Activated CD4-positive, alpha-beta T cell treated with anti-CD3 and anti-CD28 coated beads, Interleukin-2, amount 10 ng/mL, durations not matched to agents 24 days and 14 days (primary cell): ENCODE measurements at places on chromosomes 4 and X. TPM values are rescaled to one million over a fixed set of nuclear protein-coding genes. Genes with fewer than 3 reads are reported as not detected.

Gene RAB33A
- total RNA-seq = 20.6 and 21.0 TPM in 2 replicates

Gene NDNF
- total RNA-seq = 0.14 TPM in 1 of 2 replicates, not detected in the other

Gene UGT2B10
- not detected in 2 replicates for total RNA-seq

Gene ADGRG4
- total RNA-seq = not detected in 2 replicates

Gene NKX6-1
- total RNA-seq = not detected in 2 replicates

Gene SPATA4
- total RNA-seq = 0.12 TPM in 1 of 2 replicates, not detected in the other

Gene POF1B
- total RNA-seq = 0.07 TPM in 1 of 2 replicates, not detected in the other

Gene NHS
- 6.8 and 7.3 TPM in 2 replicates for total RNA-seq

Gene GAGE12E
- total RNA-seq = not detected in 2 replicates

Gene DDX53
- not detected in 2 replicates for total RNA-seq

Gene ANXA3
- 1.9 TPM in 2 replicates for total RNA-seq

Gene TMEM192
- total RNA-seq = 10.0 and 11.0 TPM in 2 replicates

Gene FAM53A
- total RNA-seq = 3.5 and 4.0 TPM in 2 replicates

Gene BCORL1
- 8.0 and 9.2 TPM in 2 replicates for total RNA-seq

Gene SH2D1A
- 51.7 and 53.9 TPM in 2 replicates for total RNA-seq

DNA sequence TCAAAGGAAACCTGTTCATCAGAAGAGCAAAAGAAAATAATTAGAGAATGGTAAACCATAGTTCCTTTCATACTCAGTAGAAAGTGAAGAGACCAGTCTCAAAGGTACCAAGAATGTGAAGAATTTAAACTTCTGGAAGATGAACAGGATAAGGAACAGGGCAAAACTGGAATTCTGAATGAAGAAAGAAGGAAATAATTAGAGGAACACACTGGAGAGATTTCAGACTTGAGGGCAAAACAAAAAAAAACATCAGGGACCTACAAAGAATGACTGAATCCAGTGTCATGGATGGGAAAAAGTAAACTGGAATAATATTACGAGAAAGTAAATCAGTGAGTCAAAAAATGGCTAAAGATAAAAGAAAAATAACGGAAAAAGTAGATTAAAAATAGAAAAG is 245.6 kb upstream of the NEIL3 start:
- peaks cover 3% of the 10 kb centered on the region for H3K27me3 ChIP-seq
- H3K36me3 ChIP-seq = no peaks in the 10 kb centered on the region
- no peak overlapping the region for H3K27ac ChIP-seq
- no peaks in the 10 kb centered on the region for H3K4me1 ChIP-seq

GRCh38 chr4:152870606-152871005 is 65.5 kb upstream of the FHDC1 start:
- H3K27me3 ChIP-seq = no peaks in the 10 kb centered on the region
- H3K36me3 ChIP-seq = peaks cover 21% of the 10 kb centered on the region
- H3K4me3 ChIP-seq = no peak overlapping the region
- H3K4me1 ChIP-seq = no peaks in the 10 kb centered on the region

DNA sequence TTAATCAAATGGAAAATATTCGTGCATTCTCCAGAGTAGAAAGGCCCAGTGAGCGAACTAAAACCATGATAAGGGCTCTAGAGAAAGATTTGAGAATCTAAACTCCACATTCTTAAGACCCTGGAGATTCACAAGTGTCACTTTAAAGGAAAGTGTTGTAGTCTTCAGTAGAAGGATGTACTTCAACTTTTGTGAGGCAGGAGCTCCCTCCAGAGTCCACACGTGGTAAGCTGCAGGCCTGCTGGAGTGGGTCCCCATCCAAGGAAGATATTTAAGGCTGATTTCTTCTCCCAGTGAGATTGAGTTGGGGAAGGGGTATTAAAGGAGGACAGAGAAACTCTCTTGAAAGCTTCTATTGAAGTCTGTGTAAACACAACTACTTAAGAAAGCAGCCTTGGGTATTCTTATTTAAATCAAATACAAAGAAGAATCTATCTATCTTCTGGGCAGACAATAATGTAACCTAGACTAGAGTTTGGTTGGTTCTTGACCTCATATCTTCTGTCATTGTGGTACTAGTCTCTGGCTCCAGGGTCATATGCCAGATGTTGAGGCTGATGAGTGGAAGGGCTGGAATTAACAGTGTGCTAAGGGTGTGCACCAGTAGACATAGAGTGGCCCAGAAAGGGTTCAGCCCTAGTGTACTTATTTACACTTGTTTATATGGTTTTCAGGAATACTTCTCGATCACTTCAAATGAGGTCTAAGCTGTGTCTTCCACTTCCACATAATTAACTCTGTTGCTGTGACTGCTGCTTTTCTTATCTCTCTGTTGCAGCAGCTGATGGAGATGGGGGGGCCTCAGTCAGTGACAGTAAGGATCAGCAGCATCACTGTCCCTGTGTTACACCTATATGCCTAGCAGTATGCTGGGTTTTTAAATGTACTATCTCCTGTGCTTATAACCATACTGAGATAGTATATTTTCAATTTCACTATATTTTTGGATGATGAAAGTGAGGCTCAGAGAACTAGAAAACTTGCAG is 76.1 kb downstream of the HMGB2 start:
- H3K27me3 ChIP-seq = no peaks in the 10 kb centered on the region
- H3K4me1 ChIP-seq = peaks cover 5% of the 10 kb centered on the region
- no peak overlapping the region for H3K27ac ChIP-seq
- no peaks in the 10 kb centered on the region for H3K36me3 ChIP-seq
- peak; percentile 87 for DNase-seq

GRCh38 chr4:112127048-112127637 is 18.1 kb upstream of the FAM241A start:
- no peak overlapping the region for H3K27ac ChIP-seq
- peaks cover 31% of the 10 kb centered on the region for H3K27me3 ChIP-seq
- DNase-seq = no peak
- peaks cover 12% of the 10 kb centered on the region for H3K4me1 ChIP-seq
- H3K36me3 ChIP-seq = no peaks in the 10 kb centered on the region

GRCh38 chrX:74178536-74178935 is 125.4 kb upstream of the ZCCHC13 start:
- no peak overlapping the region for H3K27ac ChIP-seq
- no peaks in the 10 kb centered on the region for H3K36me3 ChIP-seq
- H3K27me3 ChIP-seq = no peaks in the 10 kb centered on the region
- no peaks in the 10 kb centered on the region for H3K4me1 ChIP-seq

- H3K4me3 ChIP-seq = no peak overlapping the region
- no peak for DNase-seq
- H3K27ac ChIP-seq = no peak overlapping the region
- no peaks in the 10 kb centered on the region for H3K4me1 ChIP-seq
These were observed 112.6 kb upstream of the FAM9A start for GRCh38 chrX:8913655-8914409.

DNA sequence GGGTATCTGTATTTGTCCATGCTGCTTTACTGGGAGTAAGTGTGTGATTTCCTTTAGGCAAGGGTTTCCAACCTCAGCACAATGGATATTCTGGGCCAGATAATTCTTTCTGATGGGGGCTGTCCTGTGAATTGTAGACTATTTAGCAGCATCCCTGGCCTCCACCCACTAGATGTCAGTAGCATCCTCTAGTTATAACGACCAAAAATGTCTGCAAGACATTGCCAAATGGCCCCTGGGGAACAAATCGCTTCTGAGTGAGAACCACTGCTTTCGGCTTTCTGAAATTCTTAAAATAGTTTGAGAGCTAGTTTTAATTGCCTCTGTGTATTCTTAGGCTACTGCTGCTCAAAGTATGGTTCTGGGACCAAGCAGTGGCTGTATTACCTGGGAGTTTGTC is 81.2 kb upstream of the GPM6B start:
- H3K27me3 ChIP-seq = no peaks in the 10 kb centered on the region
- H3K4me3 ChIP-seq = no peak overlapping the region
- H3K4me1 ChIP-seq = no peaks in the 10 kb centered on the region
- no peaks in the 10 kb centered on the region for H3K36me3 ChIP-seq
- no peak for DNase-seq

DNA sequence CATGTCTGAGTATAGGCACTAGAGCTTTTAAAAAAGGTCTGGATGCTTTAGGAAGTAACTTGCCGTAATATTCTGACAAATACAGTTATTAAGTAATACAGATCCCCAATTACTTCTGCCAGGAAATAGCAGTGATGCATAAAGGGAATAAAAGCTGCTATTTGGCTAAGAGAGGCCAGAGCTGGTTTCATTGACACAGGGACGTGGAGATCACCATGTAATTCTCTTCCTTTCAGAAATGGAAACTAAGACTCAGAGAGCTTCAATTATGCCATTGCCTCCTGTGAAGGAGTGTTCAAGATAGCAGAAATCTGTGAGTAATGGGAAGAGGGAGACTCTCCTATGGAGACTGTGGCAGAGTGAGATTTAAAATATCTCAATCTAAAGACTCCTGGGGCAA is 238.1 kb downstream of the SLITRK2 start:
- H3K27ac ChIP-seq = no peak overlapping the region
- no peak overlapping the region for H3K4me3 ChIP-seq
- DNase-seq = no peak
- H3K27me3 ChIP-seq = no peaks in the 10 kb centered on the region

- peaks cover 35% of the 10 kb centered on the region for H3K4me1 ChIP-seq
- no peaks in the 10 kb centered on the region for H3K27me3 ChIP-seq
- peak overlapping the region; percentile 65 for H3K4me3 ChIP-seq
- H3K36me3 ChIP-seq = no peaks in the 10 kb centered on the region
- H3K27ac ChIP-seq = peak overlapping the region; percentile 77
These were observed 217.6 kb downstream of the SNCA start for GRCh38 chr4:89619206-89619962.

DNA sequence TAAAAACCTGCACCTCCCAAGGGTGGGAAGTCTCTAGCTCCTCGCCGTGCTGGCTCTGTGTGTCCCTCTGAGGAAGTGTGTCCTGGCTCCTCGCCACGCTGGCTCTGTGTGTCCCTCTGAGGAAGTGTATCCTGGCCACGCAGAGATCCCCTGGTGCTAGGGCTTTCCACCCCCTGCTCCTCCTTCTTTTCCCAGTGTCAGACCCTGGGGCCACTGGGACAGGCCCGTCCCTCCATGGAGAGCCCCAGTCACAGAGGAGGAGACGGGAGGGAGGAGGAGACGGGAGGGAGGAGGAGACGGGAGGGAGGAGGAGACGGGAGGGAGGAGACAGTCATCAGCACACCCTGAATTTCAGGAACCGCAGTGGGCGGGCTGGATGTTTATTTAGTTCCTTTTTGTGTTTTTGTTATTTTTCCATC is 53.8 kb upstream of the HGFAC start:
- no peak overlapping the region for H3K27ac ChIP-seq
- peak overlapping the region; percentile 34 for H3K4me3 ChIP-seq
- H3K36me3 ChIP-seq = no peaks in the 10 kb centered on the region
- peaks cover 9% of the 10 kb centered on the region for H3K27me3 ChIP-seq
- no peak for DNase-seq

DNA sequence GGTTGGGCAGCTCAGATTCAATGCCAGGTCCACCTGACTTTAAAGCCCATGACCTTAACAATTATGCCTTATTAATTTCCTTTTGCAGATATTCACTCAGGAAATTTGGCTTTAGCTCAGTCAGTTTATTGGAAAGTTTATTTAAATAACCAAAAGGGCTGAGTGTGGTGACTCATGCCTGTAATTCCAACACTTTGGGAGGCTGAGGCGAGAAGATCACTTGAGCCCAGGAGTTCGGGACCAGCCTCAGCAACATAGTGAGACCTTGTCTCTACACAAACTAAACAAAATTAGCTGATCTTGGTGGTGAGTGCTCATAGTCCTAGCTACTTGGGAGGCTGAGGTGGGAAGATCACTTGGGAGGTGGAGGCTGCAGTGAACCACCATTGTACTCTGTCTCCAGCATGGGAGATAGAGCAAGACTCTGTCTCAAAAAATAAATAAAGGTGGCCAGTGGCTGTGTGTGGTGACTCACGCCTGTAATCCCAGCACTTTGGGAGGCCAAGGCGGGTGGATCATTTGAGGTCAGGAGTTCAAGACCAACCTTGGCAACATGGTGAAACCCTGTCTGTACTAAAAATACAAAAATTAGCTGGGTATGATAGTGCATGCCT is 43.3 kb downstream of the RHOH start:
- H3K27me3 ChIP-seq = no peaks in the 10 kb centered on the region
- no peak for DNase-seq
- peaks cover 70% of the 10 kb centered on the region for H3K36me3 ChIP-seq
- peak overlapping the region; percentile 75 for H3K4me3 ChIP-seq

- H3K4me1 ChIP-seq = no peaks in the 10 kb centered on the region
- DNase-seq = no peak
- H3K27me3 ChIP-seq = no peaks in the 10 kb centered on the region
- no peak overlapping the region for H3K27ac ChIP-seq
- no peak overlapping the region for H3K4me3 ChIP-seq
These were observed 109.9 kb upstream of the LIMCH1 start for GRCh38 chr4:41427931-41428600.

GRCh38 chr4:36283912-36284465 is 2.6 kb downstream of the DTHD1 start:
- DNase-seq = no peak
- H3K4me3 ChIP-seq = no peak overlapping the region
- H3K27me3 ChIP-seq = no peaks in the 10 kb centered on the region
- peak overlapping the region; percentile 78 for H3K27ac ChIP-seq

GRCh38 chrX:75038925-75039324 is 113.7 kb upstream of the NEXMIF start:
- H3K27ac ChIP-seq = no peak overlapping the region
- peaks cover 2% of the 10 kb centered on the region for H3K36me3 ChIP-seq
- no peaks in the 10 kb centered on the region for H3K27me3 ChIP-seq
- H3K4me1 ChIP-seq = no peaks in the 10 kb centered on the region

DNA sequence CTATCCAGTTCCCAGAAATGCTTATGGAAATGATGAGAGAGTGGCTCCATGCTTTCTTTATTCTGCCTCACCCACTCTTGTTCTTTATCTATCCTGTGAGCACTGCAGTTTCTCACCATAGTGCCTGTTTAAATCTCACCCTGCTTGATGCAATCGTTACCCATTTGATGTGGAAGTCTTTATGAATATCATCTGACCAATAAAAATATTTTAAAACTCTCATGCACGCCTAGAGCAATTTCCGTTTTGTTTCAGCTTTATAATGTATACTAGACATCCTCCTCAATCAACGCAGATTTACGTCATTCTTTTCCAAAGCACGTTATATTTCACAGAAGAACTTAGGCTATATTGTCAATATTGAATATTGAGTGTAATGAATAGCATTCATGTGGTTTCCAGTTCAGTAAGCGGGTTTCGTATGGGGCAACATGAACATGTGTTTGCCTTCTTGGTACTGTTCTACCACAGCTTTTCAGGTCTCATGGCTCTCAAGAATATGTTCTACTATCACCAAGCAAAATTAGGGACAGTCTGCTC is 32.9 kb downstream of the GPM6A start:
- no peak for DNase-seq
- no peaks in the 10 kb centered on the region for H3K4me1 ChIP-seq
- no peak overlapping the region for H3K4me3 ChIP-seq
- no peak overlapping the region for H3K27ac ChIP-seq
- no peaks in the 10 kb centered on the region for H3K36me3 ChIP-seq

- DNase-seq = no peak
- H3K27me3 ChIP-seq = no peaks in the 10 kb centered on the region
- no peak overlapping the region for H3K4me3 ChIP-seq
- H3K36me3 ChIP-seq = no peaks in the 10 kb centered on the region
These were observed 415 bp upstream of the TENM3 start for GRCh38 chr4:182242787-182243186.

- H3K4me3 ChIP-seq = no peak overlapping the region
- no peaks in the 10 kb centered on the region for H3K4me1 ChIP-seq
- no peak for DNase-seq
- no peaks in the 10 kb centered on the region for H3K27me3 ChIP-seq
These were observed 31.5 kb upstream of the UNC5C start for GRCh38 chr4:95580226-95580625.
